Iris pigment epithelial cell (primary cell): ENCODE measurements at places on chromosomes 11 and 22.
A peak's percentile ranks its signal among the peaks of the same experiment; 100 is the strongest.

GRCh38 chr11:73241300-73241699, 23.2 kb downstream of the P2RY2 start:
- DNase-seq = no peak

GRCh38 chr11:45563810-45564209, 101.6 kb downstream of the CHST1 start:
- no peak for DNase-seq

DNA sequence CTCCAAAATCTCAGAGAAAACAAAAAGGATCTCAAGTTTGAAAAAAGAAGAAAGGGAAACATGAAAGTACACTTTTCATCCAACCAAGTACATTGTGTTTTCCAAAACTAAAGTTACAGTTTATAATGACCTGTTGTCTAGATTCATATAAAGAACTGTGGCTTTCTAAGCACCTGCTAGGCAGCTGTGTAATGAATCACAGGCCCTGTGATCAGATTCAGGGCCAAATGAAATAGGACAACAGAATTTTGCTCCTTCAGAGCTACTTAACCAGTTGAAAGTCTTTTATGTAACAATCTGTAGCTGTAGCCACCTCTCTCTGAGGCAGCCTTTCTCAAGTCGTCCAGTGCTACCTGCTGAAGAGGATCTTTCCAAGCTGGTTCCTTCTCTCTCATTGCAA, 960.0 kb upstream of the RAG2 start:
- no peak for DNase-seq

DNA sequence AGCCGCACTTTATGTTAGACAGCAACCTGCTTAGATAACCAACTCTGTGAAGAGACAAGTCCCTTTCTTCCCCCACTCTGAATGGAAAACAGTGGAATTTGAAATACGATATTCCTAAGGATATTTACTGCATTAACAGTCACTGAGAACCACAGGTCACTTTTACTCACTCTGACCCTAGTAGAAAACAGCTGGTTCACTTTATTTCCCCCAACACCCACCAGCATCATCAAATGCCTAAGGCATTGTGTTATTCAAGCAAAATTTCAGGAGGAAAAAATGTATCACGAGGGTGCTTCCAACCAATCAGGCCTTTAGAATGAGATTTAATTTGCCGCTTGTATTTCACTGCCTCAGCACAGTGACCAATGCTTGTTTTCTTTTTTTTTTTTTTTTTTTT, 1134.1 kb upstream of the CCDC90B start:
- DNase-seq = peak; percentile 14

- DNase-seq = no peak
Observed at GRCh38 chr11:76033699-76034098, 172.6 kb downstream of the WNT11 start.

DNA sequence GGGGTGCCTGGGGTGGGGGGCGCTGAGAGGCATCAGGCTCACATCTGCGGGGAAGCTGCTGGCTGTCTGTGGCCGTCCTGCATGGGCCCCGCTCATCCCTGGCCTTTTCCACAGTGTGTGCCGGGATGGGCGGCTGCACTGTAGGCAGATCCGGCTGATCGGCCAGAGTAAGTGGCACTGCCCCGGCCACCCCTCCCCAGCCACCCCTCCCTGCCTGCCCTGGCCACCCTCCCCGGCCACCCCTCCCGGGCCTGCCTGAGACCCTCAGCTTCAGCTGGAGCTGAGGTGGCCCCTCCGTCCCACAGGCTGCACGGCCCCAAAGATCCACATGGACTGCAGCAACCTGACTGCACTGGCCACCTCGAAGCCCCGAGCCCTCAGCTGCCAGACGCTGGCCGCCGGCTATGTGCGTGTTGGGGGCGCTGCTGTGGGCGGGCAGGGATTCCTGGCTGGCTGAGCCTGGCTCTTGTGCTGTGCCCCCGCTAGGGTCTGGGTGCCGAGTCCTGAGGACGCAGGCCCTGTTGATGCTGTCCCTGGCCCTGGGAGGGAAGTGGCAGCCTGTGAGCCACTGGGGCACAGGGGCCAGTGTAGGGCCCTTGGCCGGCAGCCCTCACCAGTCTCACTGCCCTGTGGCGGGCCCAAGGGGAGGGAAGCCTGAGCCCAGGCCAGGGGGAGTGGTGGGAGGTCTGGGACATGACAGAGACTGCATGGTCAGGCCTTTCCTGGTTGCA, 10.9 kb downstream of the MUC2 start:
- no peak for DNase-seq

DNA sequence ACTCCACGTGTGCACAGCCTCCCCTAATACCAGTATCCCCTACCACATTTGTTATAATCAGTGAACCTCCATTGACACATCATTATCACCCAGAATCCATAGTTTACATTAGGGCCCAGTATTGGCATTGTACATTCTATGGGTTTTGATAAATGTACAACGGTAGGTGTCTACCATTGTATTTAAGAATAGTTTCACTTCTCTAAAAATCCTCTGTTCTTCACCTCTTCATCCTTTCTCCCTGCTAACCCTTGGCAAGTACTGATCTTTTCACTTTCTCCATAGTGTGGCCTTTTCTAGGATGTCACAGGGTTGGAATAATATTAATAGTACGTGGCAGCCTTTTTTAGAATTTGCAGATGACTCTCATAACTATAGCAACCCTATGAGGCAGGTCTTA, 353.8 kb downstream of the DDX10 start:
- no peak for DNase-seq

- DNase-seq = no peak
Observed at GRCh38 chr11:62461740-62462507, 43.1 kb downstream of the SCGB1A1 start.

- DNase-seq = peak; percentile 42
Observed at GRCh38 chr11:135027461-135027860, 615.4 kb upstream of the B3GAT1 start.

DNA sequence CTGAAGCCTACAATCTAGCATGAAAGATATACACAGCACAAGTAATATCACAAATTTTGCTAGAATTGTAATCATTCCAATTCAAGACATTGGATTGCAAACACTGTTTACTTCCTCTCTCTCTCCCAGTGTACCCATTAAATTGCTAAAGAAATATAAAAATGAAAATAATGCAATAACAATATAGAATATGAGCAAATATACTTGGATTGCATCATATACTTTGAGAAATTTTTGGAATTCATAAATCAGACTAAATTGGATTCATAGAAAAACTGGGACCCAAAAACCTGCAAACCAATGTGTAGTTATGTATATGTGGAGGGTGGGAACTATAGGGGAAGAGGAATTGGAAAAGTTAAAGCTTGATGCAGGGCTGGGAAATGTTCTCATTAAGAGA, 25.0 kb upstream of the OR56A1 start:
- DNase-seq = no peak

DNA sequence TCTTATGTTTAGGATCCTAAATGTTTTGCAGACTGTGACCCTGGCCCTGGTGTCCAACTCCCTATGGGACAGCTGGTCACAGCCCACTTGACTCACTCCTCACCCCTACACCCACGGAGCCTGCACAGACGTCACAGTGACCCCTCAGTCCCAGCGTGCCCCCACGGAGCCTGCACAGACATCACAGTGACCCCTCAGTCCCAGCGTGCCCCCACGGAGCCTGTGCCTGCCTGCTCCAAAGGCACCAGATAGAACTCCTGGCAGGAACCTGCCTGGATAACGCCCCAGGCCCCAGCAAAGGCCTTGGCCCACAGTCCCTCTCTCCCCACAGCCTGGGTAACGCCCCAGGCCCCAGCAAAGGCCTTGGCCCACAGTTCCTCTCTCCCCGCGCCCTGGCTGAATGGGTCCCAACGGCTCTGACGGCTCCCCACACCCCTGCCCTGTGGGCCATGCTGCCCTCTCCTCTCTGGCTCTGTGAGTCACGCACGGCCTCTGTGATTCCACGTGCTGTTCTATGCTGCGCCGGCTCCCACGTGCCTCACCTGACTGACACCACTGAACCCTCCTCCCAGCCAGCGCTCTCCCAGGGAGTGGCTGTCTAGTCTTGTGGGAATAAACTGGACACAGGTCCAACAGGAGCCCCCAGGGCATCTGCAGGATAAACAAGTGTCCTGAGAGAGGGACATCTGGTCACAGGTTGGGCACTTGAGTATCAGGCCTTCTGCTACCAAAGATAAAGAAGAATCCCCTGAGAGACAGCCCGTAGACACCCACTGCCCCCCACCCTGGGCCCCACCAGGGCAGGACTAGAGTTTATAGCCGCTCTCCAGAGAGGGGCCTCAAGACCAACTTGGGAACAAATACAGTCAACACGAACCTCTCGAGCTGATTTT, 250.3 kb downstream of the BRD1 start:
- no peak for DNase-seq

- DNase-seq = no peak
Observed at GRCh38 chr11:2443881-2444820, at the start of gene TRPM5. Gene TRPM5 (minus strand): TSS chr11:2444514. CDS start chr11:2423036, 21,478 bp downstream.

DNA sequence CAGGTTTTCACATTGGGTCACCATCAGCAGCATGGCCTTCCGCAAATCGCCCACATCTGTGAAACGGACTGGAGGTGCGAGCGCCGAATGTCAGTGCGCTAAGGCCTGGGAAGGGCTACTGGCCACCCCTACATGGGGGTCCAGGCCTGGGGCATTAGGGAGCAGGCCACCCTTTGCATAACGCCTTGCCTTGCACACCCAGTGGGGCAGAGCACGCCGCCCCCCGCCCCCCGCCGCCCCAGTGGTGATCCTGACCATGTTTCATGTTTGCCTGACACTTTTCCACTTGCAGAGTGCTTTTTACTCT, 2.6 kb downstream of the GRK2 start:
- DNase-seq = no peak

- DNase-seq = no peak
Observed at GRCh38 chr22:28397306-28397705, 282.3 kb downstream of the TTC28 start.

DNA sequence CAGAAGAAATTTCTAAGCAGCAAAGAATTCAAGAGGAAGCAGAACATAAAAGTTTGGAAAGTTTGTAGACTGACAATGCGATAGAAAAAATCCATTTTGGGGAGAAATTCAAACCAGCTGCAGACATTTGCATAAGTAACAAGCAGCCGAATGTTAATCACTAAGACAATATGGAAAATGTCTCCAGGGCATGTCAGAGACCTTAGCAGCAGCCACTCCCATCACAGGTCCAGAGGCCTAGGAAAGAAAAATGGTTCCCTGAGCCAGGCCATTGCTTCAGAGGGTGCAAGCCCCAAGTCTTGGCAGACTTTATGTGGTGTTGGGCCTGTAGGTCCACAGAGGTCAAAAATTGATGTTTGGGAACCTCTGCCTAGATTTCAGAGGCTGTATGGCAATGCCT, 155.4 kb downstream of the NELL1 start:
- no peak for DNase-seq

DNA sequence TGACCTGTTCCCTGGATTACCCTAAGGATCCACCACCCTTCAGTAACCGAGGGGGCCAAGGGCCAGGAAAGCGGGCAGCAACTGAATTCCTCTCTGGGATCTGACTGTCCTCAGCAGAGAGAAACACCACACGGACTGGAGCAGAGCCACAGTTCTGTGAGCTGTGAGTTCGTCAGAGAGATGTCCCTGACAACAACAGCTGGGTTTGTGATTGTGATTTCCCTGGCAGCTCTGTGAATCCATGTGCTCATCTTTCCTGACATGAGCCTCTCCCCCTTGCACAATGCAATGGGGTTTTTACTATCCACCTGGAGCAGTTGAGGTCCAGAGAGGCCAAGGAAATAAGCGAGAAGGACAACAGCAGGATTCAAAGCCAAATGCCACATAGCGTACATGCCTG, 69.4 kb upstream of the AMPD3 start:
- no peak for DNase-seq

GRCh38 chr11:33543823-33544222, 156.8 kb downstream of the C11orf91 start:
- DNase-seq = peak; percentile 33

DNA sequence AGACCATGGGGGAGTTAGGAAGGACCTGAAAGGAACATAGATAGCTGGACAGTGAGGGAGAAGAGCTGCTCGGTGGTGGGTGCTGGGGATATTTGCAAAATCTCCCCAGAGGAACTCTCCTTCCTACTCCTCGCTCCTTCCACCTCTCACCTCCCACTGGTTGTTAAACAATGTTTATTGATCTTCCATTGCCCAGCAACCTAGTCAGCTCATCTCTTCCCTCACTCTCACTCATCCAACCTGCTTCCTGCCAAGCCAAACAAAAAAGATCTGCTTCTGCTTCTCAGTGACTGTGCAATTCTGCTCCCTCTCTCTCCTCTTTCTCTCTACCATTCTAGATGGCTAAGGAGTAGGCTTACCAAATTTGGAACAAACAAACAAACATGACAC, 115.0 kb downstream of the SLC1A2 start:
- peak; percentile 74 for DNase-seq

DNA sequence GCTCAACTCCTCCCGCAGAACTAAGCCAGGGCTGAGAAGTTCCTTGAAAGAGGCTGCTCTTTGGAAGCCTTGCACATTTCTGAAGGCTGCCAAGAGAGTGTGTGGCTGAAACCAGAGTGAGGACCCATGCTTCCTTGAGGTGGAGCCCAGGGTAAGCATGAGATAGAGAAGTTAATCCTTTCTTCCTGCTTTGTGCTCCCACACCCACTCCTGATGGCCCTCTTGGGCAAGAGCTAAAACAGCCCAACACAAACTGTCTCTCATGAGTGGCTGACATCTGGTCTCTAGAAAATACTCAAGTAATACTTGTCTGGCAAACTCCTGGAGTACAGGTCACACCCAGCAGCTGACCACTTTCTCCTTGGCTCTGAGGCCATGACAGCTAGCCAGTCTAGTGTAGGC, 523.7 kb downstream of the INSC start:
- no peak for DNase-seq

- peak; percentile 81 for DNase-seq
Observed at GRCh38 chr11:106642331-106642730, 375.9 kb downstream of the GUCY1A2 start.

DNA sequence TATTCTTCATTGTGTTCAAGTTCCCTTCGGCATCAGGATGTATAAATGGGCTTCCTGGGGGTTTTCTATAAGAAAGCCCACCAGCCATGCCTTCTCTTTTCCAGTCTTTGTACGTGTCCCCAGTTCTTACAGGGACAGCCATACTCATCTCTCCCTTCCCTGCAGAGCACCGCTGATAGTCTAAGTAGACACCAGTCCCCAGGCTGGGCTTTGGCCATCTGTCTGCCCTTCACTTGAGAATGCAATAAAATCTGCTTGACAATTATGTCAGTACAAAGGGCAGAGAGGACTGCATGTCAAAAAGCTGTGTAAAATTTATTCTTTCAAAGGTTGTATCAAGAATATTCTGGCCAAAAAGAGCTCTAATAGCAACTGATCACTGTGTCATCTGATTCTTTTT, 27.3 kb downstream of the NTM start:
- no peak for DNase-seq

DNA sequence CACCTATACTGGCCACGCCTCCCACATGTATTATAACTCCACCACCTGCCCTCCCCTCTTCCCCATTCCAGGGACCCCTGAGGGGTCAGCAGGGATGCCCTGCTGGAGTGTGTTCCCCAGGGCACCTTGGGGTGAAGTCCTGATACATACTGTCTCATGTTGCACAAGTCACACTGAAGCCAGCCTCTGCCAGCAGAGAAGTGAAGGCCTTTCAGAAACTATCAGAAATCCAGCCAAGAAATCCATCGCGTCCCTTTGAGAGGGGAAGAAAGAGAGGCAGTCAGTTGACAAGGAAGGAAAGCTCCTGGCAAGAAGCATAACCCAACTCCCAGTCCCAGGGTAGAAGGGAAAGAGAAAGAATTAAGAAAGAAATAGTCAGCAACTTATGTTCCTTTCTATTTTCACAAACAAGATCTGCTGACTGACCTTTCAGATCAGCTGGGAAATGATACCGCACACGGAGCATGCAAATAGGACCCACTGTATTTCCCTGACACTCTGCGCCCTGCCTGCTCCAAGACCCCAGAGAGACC, 45.2 kb downstream of the SC5D start:
- DNase-seq = no peak

GRCh38 chr22:35886309-35886708, 142.3 kb downstream of the RBFOX2 start:
- no peak for DNase-seq
